ENCODE measurements at places on chromosomes 5 and 9. TPM values are rescaled to one million over a fixed set of nuclear protein-coding genes. Genes with fewer than 3 reads are reported as not detected.

DNA sequence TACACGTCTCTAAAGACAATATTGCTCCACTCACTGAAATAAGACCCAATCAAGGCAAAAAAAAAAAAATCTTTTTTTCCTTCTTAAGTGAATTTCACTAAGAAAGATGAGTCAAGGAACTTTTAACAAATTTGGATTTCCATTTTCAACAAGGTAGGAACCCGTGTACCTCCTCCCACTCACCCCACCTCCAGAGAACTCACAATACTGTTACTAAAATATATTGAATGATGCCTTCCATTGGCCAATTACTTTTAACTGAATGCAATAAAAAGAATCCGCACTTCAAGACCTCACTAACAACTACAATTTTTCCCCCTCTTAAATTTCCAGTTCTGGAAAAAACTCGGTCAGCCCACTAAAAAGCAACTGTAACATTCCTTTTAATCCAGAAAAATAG, 50.7 kb downstream of the FBXW11 start:
- no peak for DNase-seq

DNA sequence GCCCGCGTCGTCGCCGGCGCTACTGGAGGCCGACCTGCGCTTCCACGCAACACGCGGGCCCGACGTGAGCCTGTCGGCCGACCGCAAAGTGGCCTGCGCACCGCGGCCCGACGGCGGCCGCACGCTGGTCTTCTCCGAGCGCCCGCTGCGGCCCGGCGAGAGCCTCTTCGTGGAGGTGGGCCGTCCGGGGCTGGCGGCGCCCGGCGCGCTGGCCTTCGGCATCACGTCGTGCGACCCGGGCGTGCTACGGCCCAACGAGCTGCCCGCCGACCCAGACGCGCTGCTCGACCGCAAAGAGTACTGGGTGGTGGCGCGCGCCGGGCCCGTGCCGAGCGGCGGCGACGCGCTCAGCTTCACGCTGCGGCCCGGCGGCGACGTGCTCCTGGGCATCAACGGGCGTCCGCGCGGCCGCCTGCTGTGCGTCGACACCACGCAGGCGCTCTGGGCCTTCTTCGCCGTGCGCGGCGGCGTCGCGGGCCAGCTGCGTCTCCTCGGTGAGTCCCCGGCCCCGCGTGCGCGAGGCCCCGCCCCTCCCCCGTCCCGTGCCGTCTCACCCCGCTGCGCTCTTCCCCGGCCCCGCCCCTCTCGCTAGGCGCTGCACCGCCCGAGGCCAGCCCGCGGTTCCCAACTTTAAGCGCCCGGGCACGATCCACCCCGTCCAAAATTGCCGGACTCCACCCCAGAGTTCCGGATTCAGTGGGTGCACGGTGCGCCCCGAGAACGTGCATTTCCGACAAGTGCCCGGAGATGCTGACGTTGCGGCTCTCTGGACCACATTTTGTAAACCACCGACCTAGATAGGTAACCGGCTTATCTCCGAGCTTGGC, 42.8 kb downstream of the NEURL1B start:
- DNase-seq = no peak

DNA sequence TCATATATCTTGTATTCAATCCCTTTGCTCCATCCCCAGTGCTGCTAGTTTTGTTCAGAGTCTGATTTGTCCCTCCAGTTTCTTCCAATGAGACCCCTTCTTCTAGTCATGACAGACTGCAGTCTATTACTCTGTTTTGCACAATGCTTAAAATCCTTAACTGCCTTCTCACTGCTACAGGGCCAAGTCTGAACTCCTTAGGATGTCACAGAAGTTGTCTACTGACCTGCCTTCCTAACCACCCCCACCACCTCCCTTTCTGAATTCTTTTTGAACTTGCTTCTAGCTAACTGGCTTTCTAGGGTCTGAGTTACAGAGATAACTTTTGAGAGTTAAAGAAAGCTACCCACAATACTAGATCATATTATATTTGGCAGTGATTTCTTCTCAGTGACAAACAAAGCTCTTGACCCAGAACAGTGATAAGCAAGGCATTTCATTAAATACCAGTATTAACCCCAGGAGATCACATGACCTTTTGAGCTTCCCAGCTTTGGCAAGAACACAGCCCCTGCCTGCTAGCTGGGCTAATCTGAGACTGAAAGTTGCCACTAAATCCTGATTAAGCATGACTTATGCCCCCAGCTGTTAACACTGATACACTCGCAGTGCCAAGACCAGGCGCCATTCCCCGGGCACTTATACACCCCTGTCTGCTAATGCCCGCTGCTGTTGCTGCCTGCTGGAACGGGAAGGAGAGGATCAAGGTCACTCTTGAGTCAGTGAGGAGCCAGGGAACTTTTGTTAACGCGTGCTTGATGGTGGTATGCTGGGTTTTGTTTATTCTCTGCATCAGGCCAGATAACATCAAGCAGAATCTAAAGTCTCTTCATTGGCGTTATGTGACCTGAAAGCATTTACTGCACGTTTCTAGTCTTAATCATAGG, 36.4 kb upstream of the ADAMTSL1 start:
- DNase-seq = peak; percentile 60

DNA sequence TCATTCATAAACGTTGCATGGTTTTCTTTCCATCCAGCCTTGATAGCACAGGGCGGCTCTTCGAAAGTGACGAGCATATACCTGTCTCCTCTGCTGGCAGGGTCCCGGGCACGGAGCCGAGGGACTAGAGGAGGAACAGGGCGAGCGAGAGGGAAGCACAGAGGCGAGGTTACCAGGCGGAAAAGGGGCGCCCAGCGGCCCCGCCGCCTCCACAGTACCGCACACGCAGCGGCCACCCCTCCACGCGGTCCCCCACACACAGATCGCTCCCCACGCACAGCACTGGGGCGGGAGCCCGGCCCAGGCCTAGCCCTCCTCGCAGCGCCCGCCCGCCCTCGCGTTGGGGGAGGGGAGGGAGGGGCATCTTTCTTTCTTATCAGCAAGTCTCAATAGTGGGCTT, 296.6 kb upstream of the DAB2 start:
- DNase-seq = no peak

- DNase-seq = no peak
These were observed 209.0 kb downstream of the CSNK1G3 start for GRCh38 chr5:123720955-123721354.

- no peak for DNase-seq
These were observed 556.1 kb downstream of the CDH9 start for GRCh38 chr5:26482076-26482809.

GRCh38 chr9:21550392-21550791, 68.3 kb upstream of the IFNE start:
- no peak for DNase-seq

DNA sequence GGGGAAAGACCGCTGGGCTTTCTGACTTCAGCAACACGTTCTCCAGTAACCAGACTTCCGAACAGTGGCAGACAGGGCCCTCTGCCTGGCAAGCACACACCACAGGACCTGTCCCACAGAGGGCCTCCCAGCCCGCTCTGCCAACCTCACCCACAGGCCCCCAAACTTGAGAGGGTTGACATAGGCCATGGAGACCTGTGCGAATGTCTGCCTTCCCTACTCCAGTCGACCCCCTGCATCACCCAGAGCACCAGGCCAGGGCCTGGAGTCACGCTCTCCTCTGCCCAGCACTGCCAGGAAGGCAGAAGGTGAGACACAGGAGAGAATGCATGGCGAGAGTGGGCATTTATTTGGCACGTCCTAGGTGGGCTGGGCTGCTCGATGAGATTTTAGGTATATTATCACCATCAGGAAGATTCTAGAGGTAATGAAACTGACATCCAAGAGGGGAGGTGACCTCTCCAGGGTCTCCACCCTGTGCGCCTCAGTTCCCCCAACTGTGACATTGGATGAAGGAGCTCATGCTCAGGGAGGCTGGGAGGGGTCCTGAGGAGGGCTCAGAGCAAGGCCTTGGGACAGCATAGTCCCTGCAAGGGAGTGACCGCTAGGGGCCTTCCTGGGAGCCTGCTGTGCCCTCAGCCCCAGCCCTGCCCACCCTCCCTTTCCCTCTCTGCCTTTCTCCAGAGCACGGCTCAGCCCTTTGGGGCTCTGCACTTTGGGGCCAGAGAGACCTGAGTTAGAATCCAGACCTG, 54.9 kb downstream of the DUSP1 start:
- no peak for DNase-seq

DNA sequence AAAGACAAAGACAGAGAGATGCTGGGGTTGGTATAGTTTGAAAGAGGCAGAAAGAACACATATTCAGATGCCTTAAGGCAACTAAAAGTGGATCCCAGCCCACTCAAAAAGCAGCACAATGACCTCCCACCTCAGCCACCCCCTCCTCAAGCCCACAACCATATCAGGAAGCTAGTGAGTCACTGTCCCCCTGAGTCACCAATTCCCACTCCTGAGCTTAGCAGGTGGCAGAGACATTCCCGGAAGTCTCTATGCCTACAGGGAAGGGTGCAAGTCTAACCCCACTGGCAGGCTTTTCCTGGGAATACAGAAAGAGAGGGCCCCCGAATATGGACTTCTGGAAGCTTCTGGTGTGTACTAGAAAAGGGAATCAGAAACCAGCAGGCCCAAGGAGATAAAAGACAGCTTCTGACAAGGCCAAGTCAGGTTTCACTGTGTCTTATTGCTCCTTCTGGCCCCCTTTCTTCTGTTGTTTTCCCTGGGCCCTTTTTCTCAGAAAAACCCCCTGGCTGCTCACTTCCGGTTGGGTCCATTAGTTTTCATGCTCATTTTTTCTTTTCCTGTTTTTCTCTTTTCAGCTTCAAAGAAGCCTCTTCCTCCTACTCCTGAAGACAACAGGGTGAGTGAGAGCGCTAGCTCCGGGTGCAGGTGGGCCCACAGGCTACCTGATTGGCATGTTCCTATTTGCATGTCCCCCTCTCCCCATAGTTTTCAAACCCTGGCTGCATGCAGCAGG, 36.8 kb downstream of the ITK start:
- DNase-seq = no peak

GRCh38 chr5:75338408-75338807, 1.4 kb downstream of the HMGCR start:
- DNase-seq = no peak

DNA sequence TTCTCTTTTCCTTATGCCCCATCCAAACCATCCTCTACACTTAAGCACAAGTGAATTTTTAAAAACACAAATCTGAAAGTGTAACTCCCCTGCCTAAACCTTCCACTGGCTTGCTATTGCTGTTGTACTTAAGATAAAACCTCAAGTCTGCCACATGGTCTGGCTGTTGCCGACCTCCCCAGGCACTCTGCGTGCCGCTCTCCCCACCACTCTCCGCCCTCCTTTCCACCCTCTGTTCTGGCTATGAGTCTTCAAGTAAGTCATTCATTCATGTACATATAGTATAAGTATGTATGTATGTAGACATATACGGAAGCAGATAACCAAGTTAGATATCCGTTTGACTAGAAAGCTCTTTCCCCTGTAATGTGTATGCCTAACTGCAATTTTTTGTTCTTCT, 94.7 kb upstream of the ANKRD55 start:
- no peak for DNase-seq

GRCh38 chr5:108753877-108754276, 6.2 kb downstream of the FER start:
- no peak for DNase-seq

DNA sequence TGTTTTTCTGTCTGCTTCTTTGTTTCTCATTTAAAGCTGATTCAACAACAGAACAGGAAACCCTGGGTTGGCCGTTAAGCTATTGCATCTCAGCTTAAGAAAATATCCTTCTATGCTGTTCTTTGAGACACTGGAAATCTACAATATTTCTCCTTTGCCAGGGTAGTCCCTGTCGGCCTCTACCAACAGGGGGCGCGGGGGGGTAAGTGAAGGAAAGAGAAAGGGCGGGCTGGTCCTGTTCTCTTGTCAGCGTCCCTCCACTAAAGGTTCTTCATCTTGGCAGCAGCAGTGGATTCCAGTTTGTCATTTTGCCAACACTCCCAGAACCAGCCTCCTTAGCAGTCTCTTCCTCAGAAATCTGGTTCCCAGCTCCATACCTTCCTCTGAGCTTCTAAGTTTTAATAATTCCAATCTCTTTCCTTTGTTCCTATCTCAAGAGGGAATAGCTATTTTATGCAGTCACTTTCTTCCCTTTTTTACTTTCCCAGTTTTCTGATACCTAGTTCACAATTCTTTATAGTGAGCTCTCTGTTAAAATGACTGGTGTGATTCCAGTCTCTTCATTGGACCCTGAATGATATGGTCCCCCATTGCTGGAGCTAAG, 222.3 kb downstream of the GLIS3 start:
- peak; percentile 83 for DNase-seq

DNA sequence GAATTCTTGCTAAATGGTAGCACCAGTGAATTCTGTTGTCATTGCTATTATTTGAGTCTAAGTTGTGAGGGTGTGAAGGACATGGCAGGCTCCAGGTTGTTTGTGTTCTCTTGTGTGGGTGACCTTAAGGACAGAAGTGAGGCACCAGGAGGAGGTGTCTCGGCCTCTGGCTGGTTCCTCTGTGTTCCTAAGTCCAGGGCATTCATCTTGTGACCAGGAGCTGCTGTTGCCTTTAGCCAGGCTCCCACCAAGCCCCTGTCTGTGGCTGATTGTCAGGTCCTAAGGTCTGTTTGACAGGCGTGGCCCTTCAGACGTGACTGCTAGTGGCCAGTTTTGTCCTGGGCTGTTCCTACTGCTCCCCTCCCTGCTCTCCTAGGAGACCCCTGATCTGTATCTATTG, 89.4 kb downstream of the ANGPTL2 start:
- DNase-seq = no peak

- DNase-seq = no peak
These were observed 9.6 kb downstream of the DAB2 start for GRCh38 chr5:39415201-39415600.

GRCh38 chr5:94240134-94240533, 378.3 kb downstream of the KIAA0825 start:
- no peak for DNase-seq

DNA sequence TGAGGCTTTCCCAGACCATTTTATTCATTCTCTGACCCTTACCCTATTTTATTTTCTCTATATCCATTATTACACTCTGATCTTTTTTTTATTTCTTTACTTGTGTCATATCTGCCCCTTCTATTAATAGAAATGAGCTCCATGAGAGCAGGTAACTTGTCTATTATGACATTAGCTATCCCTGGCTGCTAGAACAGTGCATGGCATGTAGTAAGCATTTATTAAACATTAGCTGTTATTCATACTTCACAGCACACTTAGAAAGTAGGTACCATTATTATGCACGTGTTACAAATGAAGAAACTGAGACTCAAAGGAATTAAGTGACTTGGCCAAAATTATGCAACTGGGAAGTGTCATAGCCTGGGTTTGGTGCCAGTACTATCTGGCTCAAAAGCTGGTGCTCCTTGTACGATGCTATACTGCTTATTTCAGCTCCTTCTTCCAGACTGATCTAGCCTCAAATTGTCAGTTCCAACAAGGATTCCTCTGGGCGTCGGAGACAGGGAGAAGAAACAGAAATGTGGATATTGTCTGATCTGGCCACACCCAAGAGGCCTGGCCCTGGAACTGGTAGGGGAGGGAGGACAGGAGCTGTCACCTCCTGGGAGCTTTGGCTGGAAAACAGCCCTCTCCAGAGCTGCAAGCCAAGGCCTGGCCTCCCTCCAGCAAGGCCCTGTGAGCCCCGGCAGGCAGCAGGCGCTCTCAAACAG, 10.8 kb upstream of the NIPAL4 start:
- peak; percentile 84 for DNase-seq

Gene SURF2
- 34.0 TPM for total RNA-seq

Gene AKNA
- total RNA-seq = 17.0 TPM

Gene ERAP2
- 19.2 TPM for total RNA-seq

Gene CACNA1B
- total RNA-seq = 0.68 TPM

Gene TMC1
- 0.13 TPM for total RNA-seq

Gene FST
- 2.6 TPM for total RNA-seq

Gene TAF11L2
- total RNA-seq = not detected
